NCI-H2171 treated with DMSO at 0.1 percent for 48 hours (cell line): ENCODE measurements at places on chromosomes 7 and 10.
A peak's percentile ranks its signal among the peaks of the same experiment; 100 is the strongest.

DNA sequence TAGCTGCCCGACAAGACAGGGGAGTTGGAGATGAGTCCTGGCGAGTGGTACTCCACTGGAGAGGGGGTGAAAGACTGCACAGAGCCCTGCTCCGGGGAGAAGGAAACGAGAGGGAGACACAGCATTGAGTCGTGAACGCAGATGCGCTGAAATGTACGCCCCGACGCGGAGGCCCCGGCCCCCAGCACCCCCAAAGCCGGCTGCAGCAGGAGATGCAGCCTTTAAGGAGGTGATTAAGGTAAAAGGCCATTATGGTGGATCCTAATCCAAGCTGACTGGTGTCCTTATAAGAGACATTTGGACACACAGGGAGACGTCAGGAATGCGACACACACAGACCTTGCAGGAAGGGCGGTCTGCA is 166.3 kb upstream of the IMMP2L start:
- no peak for DNase-seq

DNA sequence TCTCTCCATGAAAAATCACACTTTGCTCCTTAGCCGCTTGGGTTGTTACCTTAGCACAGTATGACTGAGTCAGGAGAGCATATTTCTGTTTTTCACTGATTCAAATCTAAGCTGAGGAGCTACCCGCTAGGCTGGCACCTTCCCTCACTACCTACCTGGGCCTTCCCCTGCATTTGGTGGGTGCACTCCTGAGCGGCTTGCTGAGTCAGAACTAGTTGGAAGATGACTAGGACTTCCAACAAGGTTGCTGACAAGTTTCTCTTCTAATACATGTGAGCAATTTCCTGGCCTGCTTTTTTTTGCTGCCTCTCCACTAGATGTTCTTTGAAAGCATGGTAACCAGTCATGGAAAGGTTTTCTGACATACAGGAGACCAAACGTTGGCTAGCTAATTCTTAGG is 43.8 kb upstream of the SEC61G start:
- no peak for DNase-seq

DNA sequence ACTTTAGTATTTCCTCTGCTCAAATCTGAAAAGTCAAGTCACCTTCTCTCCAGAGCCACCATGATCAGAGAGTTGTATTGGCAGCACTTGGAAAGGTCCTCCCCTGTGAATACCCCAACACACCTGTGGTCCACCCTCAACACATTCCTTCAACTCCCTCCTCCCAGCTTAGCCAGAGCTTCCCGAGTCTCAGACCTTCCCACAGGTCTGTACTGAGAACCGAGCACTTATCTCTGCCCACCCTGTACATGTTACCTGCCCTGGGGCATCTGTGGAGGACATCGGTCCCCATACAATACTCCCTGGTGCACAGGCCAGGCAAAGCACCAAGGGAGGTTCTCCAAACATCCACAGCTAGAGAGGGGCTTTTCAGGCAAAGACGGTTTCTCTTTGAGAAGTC is 30.6 kb downstream of the SORBS1 start:
- no peak for DNase-seq

DNA sequence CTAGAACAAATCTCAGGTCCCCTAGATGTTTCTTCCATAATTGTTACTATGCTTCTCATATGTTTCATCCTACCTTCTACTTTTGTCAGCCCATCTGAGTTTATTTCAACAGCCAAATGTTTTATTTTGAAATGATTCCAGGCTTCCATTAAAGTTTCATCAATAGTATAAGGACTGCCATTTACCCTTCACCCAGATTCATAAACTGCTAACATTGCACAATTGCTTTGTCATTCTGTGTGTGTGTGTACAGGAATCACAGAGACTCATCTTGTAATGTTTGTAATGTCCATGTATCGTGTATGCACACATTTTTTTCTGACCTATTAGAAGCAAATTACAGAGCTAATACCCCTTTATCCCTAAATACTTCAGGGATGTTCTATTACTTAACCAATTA is 25.5 kb downstream of the MMRN2 start:
- no peak for DNase-seq

DNA sequence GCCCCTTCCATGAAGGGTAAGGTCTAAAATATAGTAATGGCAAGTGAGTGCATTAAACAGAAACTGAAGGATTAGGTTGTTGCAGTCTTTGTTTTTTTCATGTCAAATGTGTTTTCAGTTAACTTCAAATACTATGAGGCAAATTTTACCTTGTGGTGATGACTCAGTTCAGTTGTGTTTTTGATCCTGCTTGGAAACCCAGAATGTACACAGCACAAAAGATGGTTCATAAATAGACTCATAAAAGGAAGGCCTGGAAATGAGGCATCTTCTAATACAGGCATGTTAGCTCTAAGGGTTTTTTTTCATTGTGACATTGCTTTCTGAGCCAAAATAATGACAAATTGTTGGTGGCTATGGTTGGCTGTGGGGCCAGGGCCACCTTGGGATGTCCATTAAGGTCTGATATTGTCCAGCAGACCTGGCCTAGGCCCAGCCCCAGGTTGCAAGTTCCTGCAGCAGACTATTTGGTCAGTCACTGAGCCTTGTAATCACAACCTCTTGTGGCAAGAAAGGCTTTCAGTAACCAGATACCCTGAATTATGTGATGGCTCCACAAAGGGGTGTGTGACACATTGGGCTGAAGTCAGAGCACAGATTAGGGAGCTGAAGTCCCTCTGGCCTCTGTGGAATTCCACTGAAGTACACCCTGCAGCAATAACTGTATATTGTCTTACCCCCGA is 69.0 kb upstream of the SAMD8 start:
- no peak for DNase-seq

GRCh38 chr10:47331491-47331890 is 9.2 kb downstream of the GDF2 start:
- DNase-seq: no peak

- peak; percentile 11 for DNase-seq
These were observed 2.4 kb downstream of the NCAPG2 start for GRCh38 chr7:158702196-158702595.

DNA sequence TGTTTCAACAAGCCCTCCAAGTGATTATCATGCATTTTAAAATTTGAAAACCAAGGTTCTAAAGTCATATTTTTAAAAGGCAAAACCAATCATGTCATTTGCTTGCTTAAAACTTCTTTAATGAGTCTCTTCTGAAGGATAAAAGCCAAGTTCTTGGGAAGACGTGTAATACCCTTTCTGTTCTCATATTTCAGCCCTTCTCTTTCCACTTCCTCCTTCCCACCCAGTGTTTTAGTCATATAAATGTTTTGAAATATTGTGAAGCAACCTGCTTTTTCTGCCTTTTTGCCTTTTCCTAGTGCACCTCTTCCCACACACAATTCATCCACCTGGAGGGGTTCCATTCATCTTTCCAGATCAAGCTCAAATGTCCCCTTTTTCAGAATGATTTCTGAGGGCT is 211.1 kb upstream of the LRRTM3 start:
- DNase-seq: no peak
